NT2/D1 (cell line): ENCODE measurements at places on chromosomes 1 and 21.

- no peak for DNase-seq
These were observed 8.2 kb downstream of the SLC19A1 start for GRCh38 chr21:45533846-45534635.

- DNase-seq = no peak
These were observed 166.3 kb upstream of the KLHDC7A start for GRCh38 chr1:18314399-18314798.

DNA sequence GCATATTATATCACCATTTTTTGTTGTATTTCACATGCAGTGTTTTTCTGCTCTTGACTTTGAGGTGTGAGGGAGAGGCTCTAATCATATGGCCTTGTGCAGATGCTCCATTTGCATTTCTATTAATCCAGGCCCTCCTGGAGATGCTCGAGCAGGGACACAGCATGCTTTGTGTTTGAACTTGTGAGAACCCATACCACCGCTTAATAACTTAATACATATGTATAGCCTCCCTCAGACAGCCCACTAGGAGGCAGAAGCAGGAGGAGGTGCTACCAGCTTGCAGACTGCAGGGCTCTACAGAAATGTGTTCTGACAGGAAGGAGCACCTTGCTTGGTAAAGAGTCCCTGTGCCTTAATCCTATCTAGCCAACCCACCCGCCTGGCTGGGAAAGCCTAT lies 155.2 kb downstream of the BARHL2 start:
- DNase-seq = peak; percentile 80

DNA sequence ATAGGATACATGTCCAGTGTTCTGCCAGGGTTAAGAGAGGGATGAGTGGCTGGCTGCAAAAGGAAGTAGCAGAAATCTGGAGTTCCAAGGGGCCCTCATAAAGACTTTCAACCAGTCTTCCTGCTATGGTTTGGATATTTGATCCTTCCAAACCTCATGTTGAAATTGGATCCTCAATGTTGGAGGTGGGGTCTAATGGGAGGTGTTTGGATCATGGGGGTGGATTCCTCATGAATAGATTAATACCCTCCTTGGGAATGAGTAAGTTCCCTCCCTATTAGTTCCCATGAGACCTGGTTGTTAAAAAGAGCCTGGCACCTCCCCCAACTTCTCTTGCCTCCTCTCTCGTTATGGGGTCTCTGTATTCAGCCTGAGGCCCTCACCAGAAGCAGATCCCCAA lies 10.1 kb upstream of the GNG12 start:
- DNase-seq = no peak

DNA sequence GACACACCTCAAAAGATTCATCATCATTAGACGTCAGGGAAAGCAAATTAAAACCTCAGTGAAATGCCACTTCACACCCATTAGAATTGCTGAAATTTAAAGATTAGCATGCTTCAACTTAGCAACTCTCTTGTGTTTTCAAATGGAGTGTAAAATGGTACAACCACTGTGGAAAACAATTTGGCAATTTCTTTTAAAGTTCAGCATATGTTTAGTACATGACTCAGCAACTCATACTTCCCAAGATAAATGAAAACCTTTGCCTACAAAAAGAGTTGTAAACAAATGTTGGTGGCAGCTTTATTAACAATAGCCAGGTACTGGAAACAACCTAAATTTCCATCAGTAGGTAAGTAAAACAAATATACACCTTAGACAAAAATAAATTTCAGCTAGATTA lies 42.7 kb downstream of the ST3GAL3 start:
- DNase-seq = no peak

DNA sequence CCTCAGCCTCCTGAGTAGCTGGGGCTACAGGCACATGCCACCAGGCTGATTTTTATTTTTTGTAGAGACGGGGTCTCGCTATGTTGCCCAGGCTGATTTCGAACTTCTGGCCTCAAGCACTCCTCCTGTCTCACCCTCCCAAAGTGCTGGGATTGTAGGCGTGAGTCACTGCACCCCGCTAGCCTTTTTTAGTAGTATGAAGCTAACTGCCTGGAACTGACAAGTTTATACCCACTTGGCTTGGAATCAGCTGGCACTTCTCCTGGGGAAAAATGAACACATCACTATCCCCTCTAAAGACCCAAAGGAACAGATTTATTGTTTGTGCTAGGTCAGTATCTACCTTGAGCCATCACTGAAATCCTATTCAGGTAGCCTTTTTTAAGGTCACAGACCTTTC lies 19.0 kb downstream of the TMEM63A start:
- DNase-seq = no peak

DNA sequence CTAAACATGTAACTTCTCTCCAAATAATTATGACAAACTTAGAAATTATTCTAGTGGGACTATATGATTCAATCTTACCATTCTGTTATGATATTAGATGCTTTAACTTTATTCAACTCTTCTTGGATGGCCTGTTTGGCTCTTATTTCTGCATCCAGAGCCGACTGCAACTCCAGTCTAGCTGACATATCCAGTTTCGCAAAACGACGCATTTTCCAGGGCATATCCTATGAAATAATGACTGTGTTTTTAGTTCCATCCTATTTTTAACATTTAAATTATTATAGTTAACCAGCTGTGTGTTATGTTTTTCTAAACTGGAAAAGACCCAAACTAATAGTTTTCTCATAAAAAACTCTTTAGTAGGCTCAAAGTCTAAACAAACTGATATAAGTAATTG lies 133.7 kb downstream of the COQ8A start:
- DNase-seq = no peak

DNA sequence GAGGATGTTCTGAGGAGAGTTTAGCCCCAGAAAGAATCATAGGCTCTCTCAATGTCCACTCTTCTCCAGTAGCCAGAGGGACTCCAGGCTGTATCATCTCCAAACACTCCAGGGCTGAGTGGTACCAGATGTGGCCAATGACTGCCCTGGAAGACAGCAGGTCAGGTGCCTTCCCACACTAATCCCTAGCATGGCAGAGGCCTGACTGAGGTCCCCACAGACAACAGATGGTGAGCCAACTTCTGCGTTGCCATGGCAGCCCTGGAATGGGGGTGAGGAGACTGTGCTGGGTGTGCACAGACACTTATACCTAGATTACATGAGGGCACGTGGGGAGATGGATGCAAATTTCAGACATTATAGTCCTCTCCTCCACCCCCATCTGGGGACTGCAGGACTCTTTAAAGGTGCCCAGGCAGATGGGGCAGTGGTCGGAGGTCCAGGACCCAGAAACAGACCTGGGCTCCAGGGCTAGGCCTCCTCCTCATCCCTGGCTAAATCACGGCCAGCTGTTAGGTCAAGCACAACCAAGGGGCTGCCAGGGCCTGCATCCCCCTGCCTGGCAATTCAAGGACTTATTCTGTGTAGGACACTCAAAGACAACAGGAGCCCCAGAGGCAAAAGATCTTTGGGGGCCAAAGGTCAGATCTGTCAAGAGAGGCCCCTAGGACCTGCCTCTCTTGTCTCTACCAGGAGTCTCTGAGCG lies 42.9 kb downstream of the CAMK2N1 start:
- no peak for DNase-seq

- DNase-seq = no peak
These were observed 430.6 kb upstream of the KAZN start for GRCh38 chr1:14167884-14168283.

DNA sequence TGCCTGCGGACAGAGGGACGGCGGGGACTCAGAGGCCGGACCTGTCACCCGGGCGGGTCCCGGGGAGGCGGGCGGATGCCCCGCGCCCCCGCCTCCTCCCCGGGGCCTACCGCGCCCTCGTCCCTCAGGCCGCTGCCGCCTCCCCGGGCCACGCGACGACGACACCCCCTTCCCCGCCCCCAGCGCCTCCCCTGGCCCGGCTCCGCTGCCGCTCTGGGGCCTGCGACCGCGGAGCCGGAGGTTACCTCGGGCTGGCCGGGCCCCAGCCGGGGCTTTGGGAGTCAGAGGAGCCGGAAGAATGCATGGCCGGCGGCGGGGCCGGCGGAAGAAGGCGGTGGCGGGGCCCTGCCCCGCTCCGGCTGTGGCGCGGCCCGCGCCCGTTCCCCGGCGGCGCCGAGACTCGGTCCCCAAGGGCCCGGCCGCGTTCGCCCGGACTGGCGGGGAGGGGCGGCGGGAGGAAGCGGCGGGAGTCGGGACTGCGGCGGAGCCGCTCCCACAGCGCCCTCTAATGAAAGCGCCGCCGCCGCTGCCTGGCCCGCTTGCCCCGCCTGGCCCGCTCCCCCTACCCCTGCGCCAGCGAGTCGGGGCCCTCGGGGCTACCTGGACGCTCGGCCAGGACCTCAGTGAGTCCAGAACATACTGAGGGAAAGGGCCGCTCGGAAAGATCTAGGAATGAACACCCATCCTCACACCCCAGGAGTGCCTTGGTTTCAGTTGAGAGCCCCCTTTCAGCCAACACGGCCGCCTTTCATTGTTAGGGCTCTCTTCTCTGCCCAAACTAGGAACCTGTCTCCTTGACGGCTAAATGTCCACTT lies at the start of gene LPGAT1:
Gene LPGAT1 (minus strand): TSS at position 436 of the 815 bp plus-strand sequence. CDS start 1,467 bp downstream, outside the sequence.
- DNase-seq = peak; percentile 70

DNA sequence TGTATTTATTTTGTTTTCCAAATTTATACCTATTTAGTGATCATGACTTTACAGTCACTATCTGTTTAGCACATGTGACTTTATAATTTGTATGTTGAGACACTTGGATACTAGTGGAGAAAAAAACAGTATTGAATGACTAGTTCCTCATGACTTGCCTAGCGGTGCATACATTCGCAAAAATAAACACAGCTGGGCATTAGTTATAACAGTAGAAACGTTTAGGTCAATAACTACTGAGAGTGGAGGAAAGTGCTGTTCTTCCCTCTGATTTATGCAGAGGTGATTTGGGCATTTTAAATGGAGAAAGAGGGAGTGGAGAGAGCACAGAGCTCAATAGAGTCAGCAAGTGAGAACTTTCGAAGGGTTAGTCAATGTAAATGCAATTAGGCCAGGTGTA lies 1679.0 kb upstream of the B3GALT2 start:
- DNase-seq = no peak

- DNase-seq = peak; percentile 6
These were observed 675.7 kb upstream of the CHRM3 start for GRCh38 chr1:238710697-238711096.

DNA sequence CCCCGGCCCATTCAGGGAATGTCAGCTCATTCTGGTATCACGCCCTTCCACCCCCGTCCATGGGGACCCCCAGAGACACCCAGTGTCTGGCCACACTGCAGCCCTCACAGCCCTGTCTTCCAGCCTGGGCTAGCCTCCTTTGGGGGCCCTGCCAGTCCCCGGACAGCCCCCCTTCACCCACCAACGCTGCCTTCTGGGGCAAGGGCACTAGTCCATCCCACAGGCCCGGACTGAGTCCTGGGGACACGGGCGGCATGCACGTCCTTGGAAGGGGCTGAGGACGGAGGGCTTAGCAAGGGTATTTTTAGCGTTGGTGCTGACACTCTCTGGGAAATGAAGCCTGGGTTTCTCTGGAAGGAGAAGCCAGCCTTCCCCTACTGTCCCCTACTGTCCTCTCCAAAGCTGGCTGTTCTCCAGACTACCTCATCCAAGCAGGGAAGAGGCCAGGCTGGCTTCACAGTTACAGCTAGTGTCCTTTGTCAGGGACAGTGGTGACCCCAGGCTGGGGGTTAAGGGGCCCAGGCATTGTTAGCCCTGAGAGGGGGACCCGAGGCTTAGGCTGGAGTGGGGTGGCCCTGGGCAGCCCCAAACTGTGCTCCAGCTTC lies 39.5 kb downstream of the COQ8A start:
- no peak for DNase-seq

- DNase-seq = no peak
These were observed 241.2 kb downstream of the RGS7 start for GRCh38 chr1:241115784-241116183.

- peak; percentile 32 for DNase-seq
These were observed 111.2 kb upstream of the PROX1 start for GRCh38 chr1:213876531-213876930.

DNA sequence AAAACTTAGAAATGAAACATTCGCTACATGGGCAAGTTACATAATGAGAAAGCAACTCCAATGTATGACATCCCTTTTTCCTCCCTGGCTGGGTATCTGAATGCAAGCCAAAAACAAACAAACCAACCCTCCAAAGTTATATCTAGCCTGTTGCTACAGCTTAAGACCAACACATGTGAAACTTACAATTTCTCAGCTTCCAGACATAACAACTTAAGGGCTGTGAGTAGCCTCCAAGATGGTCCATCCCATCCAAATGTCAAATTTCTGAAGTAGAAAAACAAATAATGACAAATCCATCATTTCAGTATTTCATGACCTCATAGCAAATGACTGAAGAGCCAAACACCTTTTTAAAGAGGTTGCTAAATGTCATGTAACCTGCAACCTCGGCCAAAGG lies 19.9 kb downstream of the SETD4 start:
- no peak for DNase-seq

DNA sequence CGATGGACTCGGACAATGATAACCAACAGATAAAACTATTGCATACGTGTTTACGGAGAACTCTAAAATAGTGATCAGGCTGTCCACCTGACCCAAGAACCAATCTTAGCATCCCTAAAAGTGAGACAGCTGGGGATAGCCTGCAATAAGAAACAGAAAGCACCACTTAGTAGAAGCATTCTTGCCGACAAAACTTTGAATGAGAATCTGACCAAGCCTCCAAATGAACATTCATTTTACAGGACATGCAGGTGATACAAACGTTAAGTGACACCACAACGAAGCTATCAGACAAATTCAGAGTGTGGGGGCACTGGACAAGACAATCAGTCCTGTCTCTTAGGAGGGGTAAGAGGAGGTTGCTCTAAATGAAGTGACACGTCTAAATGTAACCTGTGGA lies 1.2 kb downstream of the PSMG1 start:
- DNase-seq = no peak

DNA sequence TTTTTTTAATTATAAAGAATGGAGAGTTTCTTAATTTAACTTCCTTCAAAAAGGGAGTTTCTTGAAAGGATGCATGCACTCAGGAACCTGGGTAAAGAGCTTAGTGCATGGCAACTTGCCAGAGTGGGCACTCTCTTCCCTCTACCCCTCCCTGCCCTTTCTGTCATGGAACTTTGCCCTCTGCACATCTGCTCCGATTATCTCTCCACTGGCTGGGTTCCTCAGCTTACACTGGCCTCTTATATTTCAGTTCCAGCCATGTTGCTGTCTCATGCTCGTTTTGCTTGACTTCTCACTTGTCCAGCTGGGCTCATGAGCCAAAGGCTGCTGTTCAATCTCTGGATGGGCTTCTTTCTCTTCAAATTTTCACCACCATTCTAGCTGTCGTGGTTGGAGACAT lies 87.0 kb downstream of the NCAM2 start:
- no peak for DNase-seq

- no peak for DNase-seq
These were observed 51.4 kb upstream of the SIM2 start for GRCh38 chr21:36647279-36648093.

DNA sequence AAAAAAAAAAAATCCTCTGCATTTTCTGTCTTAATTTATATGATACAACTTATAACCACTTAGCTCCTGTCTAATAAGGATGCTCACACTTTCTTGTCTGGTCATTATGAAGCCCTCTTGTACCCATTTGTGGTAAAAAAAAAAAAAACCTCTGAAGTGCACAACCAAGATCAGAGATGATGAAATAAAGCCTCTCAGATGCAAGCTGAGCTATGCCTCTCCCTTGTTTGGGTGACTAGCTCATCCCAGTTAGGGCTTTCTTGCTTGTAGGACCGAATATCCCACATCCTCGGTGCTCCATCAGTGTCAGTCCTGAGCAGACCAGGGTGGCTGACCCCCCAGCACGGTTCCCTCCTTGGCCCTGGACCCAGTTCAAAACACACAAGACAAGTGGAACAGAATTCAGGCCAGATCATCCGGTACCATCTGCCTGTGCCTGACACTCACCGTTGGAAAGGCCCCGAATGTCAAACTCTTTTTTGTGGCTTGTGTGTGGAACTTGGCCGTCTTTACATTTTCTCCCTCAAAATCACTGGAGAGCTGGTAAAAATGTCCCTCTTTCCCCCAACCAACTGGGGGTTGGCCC lies 6.3 kb upstream of the SELENON start:
- no peak for DNase-seq
